ENCODE measurements at places on chromosomes 5 and 9.

DNA sequence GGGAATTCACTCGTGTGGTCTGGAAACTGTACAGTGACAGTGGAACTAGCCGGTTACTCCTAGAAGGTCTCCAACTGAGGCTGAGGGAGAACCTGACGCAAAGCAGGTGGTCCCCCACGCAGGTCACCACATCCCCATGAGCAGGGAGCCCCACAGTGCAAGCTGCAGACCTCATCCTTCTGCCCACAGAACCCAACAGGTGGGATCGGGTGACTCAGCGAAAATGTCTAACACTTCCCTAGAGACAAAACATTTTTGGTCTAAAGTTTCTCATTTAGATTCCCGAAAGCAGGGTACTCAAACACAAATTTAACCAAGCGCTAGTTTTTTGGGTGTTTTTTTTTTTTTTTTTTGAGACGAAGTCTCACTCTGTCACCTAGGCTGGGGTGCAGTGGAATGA lies 62.4 kb upstream of the RETREG1 start:
- H3K36me3 ChIP-seq: no peaks in the 10 kb centered on the region
- no peak for DNase-seq
- H3K27me3 ChIP-seq: no peaks in the 10 kb centered on the region
- H3K4me3 ChIP-seq: no peak overlapping the region
- no peak overlapping the region for H3K27ac ChIP-seq
- H3K4me1 ChIP-seq: no peaks in the 10 kb centered on the region

- no peak overlapping the region for H3K4me3 ChIP-seq
- no peaks in the 10 kb centered on the region for H3K27me3 ChIP-seq
- H3K36me3 ChIP-seq: no peaks in the 10 kb centered on the region
- H3K4me1 ChIP-seq: no peaks in the 10 kb centered on the region
- DNase-seq: no peak
These were observed 492.2 kb upstream of the ARRDC3 start for GRCh38 chr5:91875196-91875779.

- H3K36me3 ChIP-seq: no peaks in the 10 kb centered on the region
- H3K4me1 ChIP-seq: no peaks in the 10 kb centered on the region
- H3K4me3 ChIP-seq: no peak overlapping the region
- no peaks in the 10 kb centered on the region for H3K27me3 ChIP-seq
- DNase-seq: no peak
These were observed 102.8 kb downstream of the MRPS30 start for GRCh38 chr5:44911501-44911900.

DNA sequence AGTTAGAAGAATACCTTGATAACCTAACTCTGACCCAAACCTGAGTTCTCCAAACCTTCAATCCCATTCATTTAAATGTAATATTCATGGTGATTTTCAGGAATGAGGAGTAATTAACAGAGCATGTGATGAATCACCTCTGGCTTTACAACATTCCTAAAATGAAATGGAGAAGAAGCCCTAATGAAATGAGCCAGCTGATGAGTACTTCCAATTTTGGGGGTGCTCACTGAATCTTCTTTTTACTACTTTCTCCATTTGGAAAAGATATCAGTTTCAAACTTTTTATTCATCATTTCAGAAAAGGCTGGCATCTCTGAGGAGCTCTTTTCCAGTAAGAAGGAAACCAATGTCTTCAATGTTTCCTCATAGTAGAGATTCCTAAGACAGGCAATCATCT lies 2.9 kb upstream of the SPINK5 start:
- no peaks in the 10 kb centered on the region for H3K36me3 ChIP-seq
- no peak overlapping the region for H3K4me3 ChIP-seq
- no peaks in the 10 kb centered on the region for H3K27me3 ChIP-seq
- H3K4me1 ChIP-seq: no peaks in the 10 kb centered on the region

GRCh38 chr9:2634153-2634552 lies 12.6 kb downstream of the VLDLR start:
- peaks cover 8% of the 10 kb centered on the region for H3K27me3 ChIP-seq
- H3K4me3 ChIP-seq: no peak overlapping the region
- no peaks in the 10 kb centered on the region for H3K4me1 ChIP-seq
- H3K36me3 ChIP-seq: no peaks in the 10 kb centered on the region
- no peak for DNase-seq
- no peak overlapping the region for H3K27ac ChIP-seq

DNA sequence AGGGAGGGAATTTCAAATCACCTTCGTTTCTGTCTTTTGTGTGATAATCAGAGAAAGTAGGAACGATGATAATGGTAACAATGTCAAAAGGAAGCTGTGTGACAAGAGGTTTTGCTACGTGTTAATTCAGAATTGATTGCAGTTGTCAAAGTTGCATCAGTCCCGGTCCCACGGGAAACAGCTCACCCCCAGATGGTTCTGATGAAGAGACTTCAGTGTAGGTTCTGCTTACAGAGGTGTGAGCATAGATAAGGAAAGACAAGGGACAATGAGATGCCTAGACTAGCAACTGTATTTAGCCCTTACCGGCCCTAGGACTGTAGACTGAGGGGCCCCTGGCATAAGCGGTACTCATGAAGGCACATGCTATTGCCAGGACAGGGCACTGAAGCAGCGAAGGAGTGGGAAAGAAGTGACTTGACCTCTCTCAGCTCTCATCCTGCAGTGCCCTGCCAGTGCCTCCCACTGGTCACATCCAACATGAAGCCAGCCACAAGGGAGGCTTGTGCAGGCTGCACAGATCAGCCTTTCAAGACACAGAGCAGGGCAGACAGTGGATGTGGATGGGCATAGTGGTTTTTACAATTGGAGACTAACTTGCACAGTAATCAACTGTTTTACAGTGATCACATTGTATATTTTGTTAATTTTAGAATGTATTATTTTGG lies 21.1 kb downstream of the PDE8B start:
- no peak overlapping the region for H3K4me3 ChIP-seq
- H3K4me1 ChIP-seq: peaks cover 3% of the 10 kb centered on the region
- H3K36me3 ChIP-seq: no peaks in the 10 kb centered on the region
- H3K27me3 ChIP-seq: peaks cover 2% of the 10 kb centered on the region
- H3K27ac ChIP-seq: no peak overlapping the region

- no peak overlapping the region for H3K4me3 ChIP-seq
- no peaks in the 10 kb centered on the region for H3K36me3 ChIP-seq
- no peak for DNase-seq
- no peaks in the 10 kb centered on the region for H3K27me3 ChIP-seq
- no peak overlapping the region for H3K27ac ChIP-seq
- peaks cover 9% of the 10 kb centered on the region for H3K4me1 ChIP-seq
These were observed 56.6 kb downstream of the SLC28A3 start for GRCh38 chr9:84283946-84284345.

GRCh38 chr9:14133394-14133793 lies 180.5 kb downstream of the NFIB start:
- H3K27me3 ChIP-seq: no peaks in the 10 kb centered on the region
- no peaks in the 10 kb centered on the region for H3K4me1 ChIP-seq
- H3K36me3 ChIP-seq: no peaks in the 10 kb centered on the region
- no peak overlapping the region for H3K4me3 ChIP-seq
- no peak overlapping the region for H3K27ac ChIP-seq
- DNase-seq: no peak

DNA sequence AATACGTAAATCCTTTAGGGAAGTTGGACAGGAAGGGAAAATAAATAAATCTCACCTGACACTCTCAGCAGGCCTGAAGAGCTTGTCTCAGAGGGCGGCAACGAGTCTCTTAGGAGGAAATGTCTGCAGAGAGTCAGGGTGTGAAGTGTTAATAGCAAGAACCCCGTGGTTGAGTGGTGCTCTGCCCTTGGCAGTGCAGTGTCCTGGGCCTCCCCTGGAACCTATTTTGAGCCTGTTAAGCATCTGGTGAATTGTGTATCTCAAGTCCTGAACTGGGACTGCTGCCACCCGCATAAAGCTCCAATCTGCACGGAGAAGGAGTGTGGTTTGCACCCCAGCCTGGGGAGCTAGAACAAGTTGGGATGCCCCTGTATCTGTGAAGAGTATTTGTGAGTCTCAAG lies 211.8 kb downstream of the GOLPH3 start:
- H3K4me3 ChIP-seq: no peak overlapping the region
- H3K27ac ChIP-seq: no peak overlapping the region
- peaks cover 9% of the 10 kb centered on the region for H3K27me3 ChIP-seq
- no peaks in the 10 kb centered on the region for H3K36me3 ChIP-seq
- peaks cover 2% of the 10 kb centered on the region for H3K4me1 ChIP-seq

DNA sequence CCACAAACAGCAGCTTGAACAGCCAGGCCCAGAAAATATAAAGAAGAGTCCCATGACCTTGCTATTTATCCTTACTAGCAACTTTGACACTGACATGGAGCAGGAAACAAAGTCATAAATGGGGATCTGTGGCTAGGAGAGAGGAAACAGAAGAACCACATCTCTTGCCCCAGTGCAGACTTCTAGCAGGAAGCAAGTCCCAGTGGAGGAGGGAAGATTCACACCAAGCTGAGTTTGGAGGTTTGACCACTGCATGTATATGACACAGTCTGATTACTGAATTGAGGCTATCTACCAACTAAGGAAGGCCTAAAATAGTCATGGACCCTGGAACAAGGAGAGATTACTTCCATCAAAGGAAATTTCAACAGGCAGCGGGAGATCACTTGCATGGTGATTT lies 51.4 kb downstream of the CDH6 start:
- H3K27ac ChIP-seq: no peak overlapping the region
- H3K27me3 ChIP-seq: no peaks in the 10 kb centered on the region
- no peaks in the 10 kb centered on the region for H3K4me1 ChIP-seq

DNA sequence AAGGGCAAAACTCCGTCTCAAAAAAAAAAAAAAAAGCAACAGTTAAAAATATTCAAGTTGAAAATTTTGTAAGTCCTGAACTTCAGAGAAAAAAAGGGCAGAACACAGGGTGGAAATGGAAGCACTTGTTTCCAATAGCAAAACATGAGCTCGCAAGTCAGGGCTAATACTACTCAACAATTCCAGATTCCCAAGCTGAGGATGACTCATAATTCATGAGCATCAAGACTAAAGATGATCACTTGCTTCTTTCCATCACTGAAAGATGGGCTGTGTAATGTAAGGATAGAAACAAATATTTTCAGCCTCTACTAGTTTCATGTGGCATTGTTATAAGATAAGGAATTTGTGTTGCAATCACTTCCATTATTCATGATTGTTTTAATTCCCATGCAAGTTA lies 33.5 kb upstream of the FST start:
- no peak overlapping the region for H3K4me3 ChIP-seq
- no peaks in the 10 kb centered on the region for H3K4me1 ChIP-seq
- DNase-seq: no peak
- H3K36me3 ChIP-seq: no peaks in the 10 kb centered on the region

- no peaks in the 10 kb centered on the region for H3K27me3 ChIP-seq
- peak overlapping the region; percentile 66 for H3K4me3 ChIP-seq
- H3K27ac ChIP-seq: peak overlapping the region; percentile 30
- no peak for DNase-seq
- H3K36me3 ChIP-seq: peaks cover 2% of the 10 kb centered on the region
These were observed 6.4 kb upstream of the FPGS start for GRCh38 chr9:127796225-127796813.

DNA sequence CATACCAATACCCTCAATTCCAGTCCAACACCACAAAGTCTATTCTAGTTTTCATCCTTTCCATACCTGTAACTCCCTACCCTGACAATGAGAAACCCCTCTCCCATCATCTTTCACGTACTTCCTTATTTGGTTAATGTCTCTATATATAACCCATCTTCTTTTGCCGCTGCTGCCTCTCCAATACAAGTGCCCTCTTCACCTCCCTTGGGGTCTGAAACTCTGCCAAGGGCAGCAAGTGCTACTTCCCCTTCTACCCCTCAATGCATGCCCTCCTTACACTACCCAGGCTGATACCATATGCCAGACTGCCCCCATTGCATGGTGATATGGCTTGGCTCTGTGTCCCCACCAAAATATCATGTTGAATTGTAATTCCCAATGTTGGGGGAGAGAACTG lies 24.4 kb upstream of the SMIM15 start:
- H3K36me3 ChIP-seq: peaks cover 4% of the 10 kb centered on the region
- no peak for DNase-seq
- H3K4me1 ChIP-seq: peaks cover 12% of the 10 kb centered on the region
- no peak overlapping the region for H3K27ac ChIP-seq

GRCh38 chr9:6150483-6150882 lies 65.1 kb upstream of the IL33 start:
- H3K27me3 ChIP-seq: peaks cover 12% of the 10 kb centered on the region
- DNase-seq: no peak
- H3K4me1 ChIP-seq: no peaks in the 10 kb centered on the region
- H3K4me3 ChIP-seq: no peak overlapping the region
- H3K27ac ChIP-seq: no peak overlapping the region
- H3K36me3 ChIP-seq: no peaks in the 10 kb centered on the region

GRCh38 chr9:95763983-95764382 lies 111.5 kb upstream of the ERCC6L2 start:
- peaks cover 4% of the 10 kb centered on the region for H3K27me3 ChIP-seq
- no peak overlapping the region for H3K4me3 ChIP-seq
- DNase-seq: no peak
- H3K4me1 ChIP-seq: no peaks in the 10 kb centered on the region

GRCh38 chr5:150309101-150309885 lies 6.6 kb upstream of the ARSI start:
- no peak overlapping the region for H3K4me3 ChIP-seq
- no peaks in the 10 kb centered on the region for H3K4me1 ChIP-seq
- peaks cover 6% of the 10 kb centered on the region for H3K27me3 ChIP-seq

DNA sequence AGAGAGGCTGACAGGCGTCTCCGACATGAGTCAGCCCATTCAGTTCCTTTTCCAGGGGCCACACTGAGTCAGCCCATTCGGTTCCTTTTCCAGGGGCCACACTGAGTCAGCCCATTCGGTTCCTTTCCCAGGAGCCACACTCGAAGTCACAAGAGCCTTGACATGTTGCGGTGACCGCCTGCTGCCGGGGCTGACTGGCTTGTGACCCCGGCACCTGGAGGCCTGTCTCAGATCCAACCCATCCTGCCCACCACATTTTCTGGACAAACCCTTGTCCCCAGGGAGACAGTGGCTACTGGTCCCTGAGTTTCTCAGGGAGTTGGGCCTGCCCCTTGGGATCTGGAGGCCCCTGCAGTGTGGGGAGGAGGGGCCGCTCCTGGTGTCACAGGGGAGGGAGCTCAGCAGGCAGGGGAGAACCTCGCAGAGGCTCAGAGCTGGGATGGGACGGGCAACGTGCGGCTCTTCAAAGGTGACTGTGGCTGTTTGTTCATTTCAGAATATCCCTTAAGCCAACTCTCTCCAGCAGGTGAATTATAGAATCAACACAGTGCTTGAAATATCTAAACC lies 40.5 kb upstream of the LPCAT1 start:
- no peak overlapping the region for H3K27ac ChIP-seq
- H3K36me3 ChIP-seq: peaks cover 4% of the 10 kb centered on the region
- DNase-seq: no peak
- H3K4me1 ChIP-seq: peaks cover 4% of the 10 kb centered on the region
- no peak overlapping the region for H3K4me3 ChIP-seq
- peaks cover 6% of the 10 kb centered on the region for H3K27me3 ChIP-seq

DNA sequence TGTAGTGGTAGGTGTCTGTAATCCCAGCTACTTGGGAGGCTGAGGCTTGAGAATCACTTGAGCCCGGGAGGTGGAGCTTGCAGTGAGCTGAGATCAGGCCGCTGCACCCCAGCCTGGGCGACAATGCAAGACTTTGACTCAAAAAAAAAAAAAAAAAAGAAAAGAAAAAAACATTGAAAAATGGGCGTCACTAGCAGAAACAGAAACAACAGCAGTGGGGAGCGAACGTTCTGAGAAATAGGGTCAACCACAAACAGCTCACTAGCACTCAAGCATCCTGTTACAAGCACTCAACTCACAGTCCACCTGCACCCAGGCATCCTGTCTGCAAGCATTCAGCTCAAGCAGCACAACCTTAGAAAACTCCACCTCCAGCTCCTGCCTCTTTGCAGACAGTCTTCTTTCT lies 17.2 kb downstream of the TRIM14 start:
- peaks cover 54% of the 10 kb centered on the region for H3K4me1 ChIP-seq
- H3K4me3 ChIP-seq: peak overlapping the region; percentile 29
- peak; percentile 69 for DNase-seq

GRCh38 chr9:129629251-129629820 lies 3.4 kb downstream of the NTMT1 start:
- H3K4me3 ChIP-seq: no peak overlapping the region
- H3K36me3 ChIP-seq: peaks cover 2% of the 10 kb centered on the region
- H3K27me3 ChIP-seq: no peaks in the 10 kb centered on the region

Measured in memory B cell (primary cell).